ENCODE measurements at places on chromosomes 7 and 10.

GRCh38 chr7:30757342-30757692, 5.4 kb downstream of the INMT start:
- DNase-seq, result no peak

DNA sequence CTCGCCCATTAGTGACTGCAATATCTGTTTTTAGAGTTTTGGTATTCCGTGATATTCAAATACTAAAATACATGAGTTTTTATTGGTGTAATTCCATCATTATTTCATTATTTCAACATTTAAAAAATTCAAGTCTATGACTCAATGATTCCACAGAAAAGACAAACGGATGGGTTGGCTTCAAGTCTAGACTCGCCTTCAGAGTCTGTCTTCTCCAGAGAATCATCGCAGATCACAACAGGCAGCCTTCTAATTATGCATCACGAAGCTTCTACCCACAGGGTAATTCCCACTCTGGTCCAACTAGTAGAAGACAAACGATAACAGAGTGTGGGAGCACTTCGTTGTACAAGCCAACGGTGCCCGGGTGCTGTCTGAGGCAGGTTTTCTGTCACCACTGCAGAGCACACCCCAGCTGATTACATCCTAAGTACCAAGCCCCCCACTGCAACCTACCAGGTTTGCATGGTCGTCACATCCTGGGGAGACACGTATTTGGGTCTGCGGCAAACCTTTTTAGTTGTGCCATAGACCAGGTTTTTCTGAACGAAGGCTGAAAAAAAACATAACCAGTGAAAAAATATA, 28.9 kb downstream of the PARP12 start:
- DNase-seq, result no peak

DNA sequence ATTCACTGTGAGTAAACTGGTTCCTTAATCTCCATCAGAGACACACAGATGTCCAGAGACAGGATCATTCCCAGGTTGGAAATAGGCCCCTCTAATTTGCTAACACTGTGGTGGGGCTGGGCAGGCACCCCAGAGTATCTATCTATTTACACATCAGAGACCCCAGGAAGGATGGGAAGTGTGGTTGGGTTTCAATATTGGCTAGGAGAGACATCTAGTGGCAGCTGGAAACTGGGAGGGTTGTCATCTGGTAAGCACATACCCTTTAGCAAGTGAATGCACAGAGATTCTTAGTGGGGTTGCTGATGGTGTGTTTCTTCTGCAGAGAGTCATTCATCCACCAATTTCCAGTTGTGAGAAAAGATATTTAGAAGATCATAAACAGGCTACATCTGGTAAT, 36.0 kb upstream of the NRG3 start:
- no peak for DNase-seq

GRCh38 chr10:99612167-99612831, 7.9 kb downstream of the SLC25A28 start:
- DNase-seq, result no peak

DNA sequence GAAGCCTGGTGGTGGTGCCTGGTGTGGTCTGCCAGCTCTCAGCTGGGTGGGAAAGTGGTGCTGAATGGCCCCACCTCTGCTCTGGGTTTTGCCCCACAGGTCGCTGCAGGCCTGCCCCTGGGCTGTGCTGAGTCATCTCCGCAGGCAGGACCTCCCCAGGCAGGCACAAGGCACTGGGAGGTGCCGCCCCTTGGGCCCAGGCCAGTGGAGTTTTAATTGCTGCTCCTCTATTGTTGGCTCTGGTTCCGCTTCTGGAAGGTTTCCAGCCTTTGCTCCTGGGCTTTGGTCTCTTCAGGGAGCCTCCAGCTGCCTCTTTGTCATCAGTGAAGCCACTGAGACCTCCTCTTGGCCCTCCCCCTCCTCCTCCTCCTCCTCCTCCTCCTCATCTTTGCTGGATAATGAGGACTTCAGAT, 180.3 kb upstream of the GRB10 start:
- DNase-seq, result no peak

- no peak for DNase-seq
Measured at GRCh38 chr10:24722131-24722675, 1.5 kb downstream of the ARHGAP21 start.

DNA sequence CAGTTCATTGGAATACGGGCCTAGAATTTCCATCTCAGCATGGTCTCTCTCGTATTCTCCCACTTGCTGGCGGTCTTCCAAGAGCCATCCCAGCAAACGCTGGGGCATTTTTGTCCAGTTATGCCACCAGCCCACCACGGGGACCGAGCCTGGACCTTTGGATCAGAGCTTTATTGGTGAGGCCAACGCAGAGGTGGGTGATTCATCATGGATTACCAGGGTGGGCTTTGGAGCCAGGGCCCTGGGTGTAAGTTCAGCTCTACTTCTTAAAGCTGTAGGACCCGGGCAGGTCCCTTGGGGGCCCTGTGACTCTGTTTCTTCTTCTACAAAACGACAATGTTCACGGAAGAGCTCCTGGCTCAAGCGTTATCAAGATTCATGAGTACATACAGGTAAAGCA, 22.7 kb upstream of the PITRM1 start:
- DNase-seq, result no peak

DNA sequence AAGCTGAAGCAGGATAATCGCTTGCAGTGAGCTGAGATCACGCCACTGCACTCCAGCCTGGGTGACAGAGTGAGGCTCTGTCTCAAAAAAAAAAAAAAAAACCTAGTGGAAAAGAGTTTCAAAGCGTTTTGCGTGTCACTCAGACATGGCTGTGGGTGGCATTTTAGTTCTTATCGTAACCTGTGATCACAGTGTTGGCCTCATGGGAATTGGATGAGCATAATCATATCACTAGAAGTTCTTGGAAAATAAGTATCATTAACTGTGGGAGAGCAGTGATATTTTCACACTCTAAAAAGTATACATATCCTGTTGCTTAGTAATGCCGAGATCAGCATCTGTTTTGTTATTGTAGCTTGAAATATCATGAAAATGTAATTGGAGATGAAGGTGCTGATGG, 92.6 kb downstream of the CREM start:
- no peak for DNase-seq

DNA sequence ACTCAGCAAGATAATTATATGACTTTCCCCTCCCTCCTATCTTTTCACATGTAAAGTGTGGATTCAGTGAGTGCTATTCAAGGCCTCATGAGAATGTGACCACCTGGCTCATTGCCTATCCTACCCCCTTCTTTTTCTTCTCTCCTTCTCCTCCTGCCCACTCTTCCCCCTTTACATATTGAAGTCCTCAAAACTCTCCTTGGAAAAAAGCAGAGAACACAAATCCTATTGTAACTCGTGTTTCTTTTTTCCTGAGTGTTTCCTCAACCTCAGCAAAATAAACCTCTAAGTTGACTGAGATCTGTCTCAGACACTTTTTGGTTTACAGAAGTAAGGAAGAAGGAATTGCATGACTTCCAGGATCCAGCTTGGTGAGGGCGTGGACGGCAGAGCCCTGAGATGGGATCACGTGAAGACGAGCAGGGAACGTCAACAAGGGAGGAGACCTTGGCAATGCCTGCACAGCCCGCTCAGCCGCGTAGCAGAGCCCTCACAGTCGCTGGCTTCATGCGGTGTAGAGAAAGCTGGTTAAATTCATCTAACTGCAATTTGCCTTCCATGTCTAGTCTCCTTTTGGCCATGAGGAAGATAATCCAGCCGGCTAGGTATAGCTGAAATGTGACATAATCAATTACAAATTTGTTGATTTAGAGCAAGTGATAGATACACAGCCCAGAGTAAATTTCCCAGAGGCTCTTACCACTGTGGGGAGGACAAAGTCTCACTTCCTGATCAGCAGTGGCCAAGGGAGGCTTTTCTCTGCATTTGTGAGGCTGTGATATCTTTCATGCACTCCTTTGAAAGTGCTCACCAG, 75.7 kb downstream of the LYZL2 start:
- DNase-seq, result no peak

Data from stimulated activated CD8-positive, alpha-beta memory T cell treated with anti-CD3 and anti-CD28 coated beads, Interleukin-2, amount 100 ng/mL, for 1 hour (primary cell).